ENCODE measurements at places on chromosomes 16 and 17.

- DNase-seq, result no peak
Measured at GRCh38 chr16:8845699-8846298, 23.0 kb downstream of the CARHSP1 start.

DNA sequence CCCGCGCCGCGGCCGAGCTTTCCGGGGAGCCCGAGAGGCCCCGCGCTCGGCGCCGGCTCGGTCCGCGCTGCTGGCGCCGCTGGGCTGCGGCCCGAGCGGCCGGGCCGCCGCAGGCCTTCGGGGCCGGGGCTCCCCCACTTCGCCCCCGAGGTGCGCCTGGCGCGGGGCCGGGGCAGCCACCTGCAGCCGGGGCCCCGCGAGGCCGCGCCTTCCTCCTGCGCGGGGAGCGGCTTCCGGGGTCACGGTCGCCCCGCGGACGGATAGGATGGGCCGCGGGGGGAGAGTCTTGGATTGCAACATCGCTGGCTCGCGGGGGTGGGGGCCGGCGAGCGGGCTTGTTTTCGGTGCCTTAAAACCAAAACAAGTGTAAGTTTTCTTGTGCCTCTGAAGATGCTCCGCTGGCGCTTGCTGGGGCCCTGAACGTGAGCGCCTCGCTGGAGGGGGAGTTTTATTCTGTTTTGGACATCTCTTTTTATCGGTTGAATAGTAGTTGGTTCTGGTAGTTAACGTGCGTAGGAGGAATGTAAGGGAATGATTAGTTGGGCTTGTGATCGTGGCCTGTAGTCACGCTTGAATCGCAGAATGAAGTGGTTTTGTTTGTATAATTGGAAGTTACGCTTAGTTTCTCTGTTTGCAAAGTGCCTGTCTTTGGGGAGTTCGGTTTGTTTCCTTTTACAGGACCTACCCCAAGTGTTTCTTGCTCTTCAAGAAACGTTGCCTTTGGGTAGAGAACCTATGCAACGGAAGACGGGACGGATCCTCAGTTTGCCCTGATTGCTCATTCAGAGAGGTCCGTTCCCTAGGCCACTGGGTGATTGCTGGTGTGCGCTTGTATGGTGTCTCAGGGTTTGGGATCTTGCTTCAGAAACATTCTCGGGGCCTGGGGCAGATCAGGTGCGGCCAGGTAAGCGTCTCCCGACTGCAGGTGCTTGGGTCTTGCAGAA is 724 bp downstream of the UBE2I start:
- peak; percentile 37 for DNase-seq

DNA sequence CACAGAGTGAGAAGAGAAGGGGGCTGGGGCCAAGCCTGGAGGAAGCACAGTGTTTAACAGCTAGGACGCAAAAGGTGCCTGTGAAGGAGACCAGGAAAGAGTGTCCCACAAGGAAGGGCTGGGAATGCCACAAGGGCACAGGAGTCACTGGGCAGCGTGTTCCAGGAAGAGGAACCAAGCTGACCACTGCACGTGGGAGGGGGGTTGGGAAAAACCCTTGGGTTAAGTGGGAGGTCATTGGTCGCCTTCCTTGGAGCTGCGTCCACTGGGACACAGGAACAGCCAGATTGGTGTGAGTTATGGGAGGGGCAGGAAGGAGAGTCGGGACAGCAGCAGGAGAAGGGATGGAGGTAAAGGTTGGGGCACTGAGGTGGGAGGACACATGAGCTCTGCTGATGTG is 12.9 kb downstream of the TTYH2 start:
- DNase-seq, result no peak

DNA sequence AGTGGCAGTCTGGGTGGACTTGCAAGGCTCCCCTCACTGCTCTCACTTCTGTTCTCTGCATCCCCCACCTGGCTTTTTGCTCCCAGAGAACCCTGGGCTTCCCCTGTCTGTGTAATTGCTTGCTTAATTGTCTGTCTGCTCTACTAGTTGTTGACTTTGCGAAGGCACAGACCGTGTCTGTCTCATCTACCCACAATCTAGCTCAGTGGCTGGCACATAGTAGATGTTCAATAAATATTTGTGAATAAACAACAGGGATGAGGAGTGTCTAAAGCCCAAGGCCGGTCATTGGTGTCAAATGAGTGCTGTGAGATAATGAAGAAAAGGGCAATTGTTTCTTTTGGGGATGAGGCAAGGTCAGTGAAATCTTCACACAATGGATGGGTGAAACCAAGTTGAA is 2.8 kb upstream of the SEZ6 start:
- DNase-seq, result no peak

- peak; percentile 8 for DNase-seq
Measured at GRCh38 chr16:15950161-15950854, 892 bp downstream of the ABCC1 start.

DNA sequence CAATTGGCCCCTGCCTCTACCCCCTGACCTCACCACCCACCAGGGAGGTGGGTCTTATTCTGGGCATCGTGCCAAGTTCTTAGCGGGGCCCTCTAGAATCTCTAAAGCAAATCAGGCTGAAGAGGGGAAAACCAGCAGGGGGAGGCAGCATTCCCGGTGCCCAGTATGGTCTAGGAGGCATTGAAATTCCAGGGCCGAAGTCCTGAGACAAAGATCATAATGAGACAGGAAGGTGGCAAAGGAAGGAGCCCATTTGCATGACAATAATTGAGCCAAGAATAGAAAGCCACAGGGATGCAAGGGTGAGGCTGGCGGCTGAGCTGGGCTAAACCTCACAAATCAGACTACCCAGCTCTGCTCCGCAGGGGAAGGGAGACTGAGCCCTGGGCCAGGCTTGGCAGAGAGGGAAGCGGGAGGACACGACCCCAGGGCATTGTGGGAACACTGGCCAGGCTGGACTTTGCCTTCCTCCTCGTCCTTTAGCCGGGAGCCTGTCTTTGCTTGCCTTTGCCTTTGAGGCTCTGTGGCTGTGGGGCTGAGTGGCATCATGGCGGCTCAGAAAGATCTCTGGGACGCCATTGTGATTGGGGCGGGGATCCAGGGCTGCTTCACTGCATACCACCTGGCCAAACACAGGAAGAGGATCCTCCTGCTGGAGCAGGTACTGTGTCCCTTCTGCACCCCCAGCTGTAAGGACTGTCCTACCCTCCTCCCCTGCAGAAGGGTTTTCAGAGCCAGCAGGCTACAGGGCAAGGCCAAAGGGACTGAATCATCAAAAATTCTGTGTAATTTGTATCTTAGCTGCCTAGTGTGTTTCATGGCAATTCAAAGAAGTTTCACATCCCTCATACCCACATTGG is at the start of gene PIPOX:
Gene PIPOX (plus strand): TSS at position 463 of the 860 bp plus-strand sequence. CDS start 85 bp downstream, at position 548.
- no peak for DNase-seq

DNA sequence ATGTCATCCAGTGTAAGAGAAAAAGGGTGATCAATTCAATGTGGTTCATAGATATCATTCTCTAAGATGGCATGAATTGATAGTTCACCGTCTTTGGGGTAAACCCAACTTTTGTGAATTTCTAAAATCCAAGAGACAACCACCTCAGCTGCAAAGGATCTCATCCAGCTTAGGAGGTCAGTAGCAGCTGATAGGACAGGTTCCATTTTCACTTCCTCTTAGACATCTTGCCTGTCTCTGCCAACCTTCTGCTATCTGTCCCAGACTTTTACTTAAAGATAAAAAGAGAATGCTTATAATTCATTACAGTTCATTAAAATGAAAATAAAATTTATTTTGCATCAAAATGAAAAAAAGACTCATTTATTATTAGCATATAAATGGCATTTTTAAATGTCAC is 468.2 kb downstream of the XYLT1 start:
- DNase-seq, result no peak

DNA sequence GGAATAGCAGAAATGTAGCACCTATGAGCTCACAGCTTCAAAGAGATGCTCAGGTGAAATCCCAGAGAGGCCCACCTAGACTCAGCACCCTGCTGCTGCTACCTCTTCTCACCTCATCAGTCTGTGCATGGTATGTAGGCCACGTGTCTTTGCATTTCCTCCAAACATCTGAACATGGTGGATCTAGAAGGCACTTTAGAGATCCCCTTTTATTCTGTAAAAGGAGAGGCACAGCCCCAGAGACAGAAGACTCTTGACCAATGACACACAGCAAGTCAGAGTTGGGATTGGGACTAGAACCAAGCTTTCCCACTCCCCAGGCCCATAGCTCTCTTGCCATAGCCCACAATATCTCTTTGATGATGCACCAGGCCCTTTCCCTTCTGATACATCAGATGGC is 19.4 kb upstream of the NKD1 start:
- no peak for DNase-seq

GRCh38 chr16:61323456-61323855 is 712.8 kb downstream of the CDH8 start:
- DNase-seq, result no peak

- DNase-seq, result no peak
Measured at GRCh38 chr16:75026892-75027391, 28.1 kb downstream of the ZNRF1 start.
